Thoracic aorta endothelial cell (primary cell): ENCODE measurements at places on chromosomes 12 and 14. TPM values are rescaled to one million over a fixed set of nuclear protein-coding genes. Genes with fewer than 3 reads are reported as not detected.

Gene TIGAR
- total RNA-seq, result 30.5 and 37.4 TPM in 2 replicates

Gene FOXN4
- total RNA-seq, result not detected in 2 replicates

Gene GSG1
- not detected in 2 replicates for total RNA-seq

Gene ARHGEF25
- 2.2 and 2.7 TPM in 2 replicates for total RNA-seq

Gene HOXC4
- not detected in 2 replicates for total RNA-seq

Gene SLC10A1
- total RNA-seq, result not detected in 2 replicates

Gene TAC3
- 0.14 TPM in 1 of 2 replicates, not detected in the other for total RNA-seq

Gene SPIC
- total RNA-seq, result not detected in 2 replicates

Gene TAS2R20
- 7.2 and 8.6 TPM in 2 replicates for total RNA-seq
